T-helper 1 cell treated with Interleukin-12 subunit alpha and Interleukin-12 subunit beta and Interleukin-4 antibody, amounts not matched to agents 30 ng/mL and 1 ng/mL, for 36 hours (primary cell): ENCODE measurements at places on chromosomes 2 and 18. TPM values are rescaled to one million over a fixed set of nuclear protein-coding genes. Genes with fewer than 3 reads are reported as not detected.

The GPR35 gene
- total RNA-seq, result 13.5 and 16.6 TPM in 2 replicates

The MBD5 gene
- total RNA-seq, result 45.8 and 53.2 TPM in 2 replicates

The WDR54 gene
- total RNA-seq, result 57.2 and 60.2 TPM in 2 replicates

The PCARE gene
- total RNA-seq, result not detected in 2 replicates

The LIPG gene
- total RNA-seq, result not detected in 2 replicates

The PLB1 gene
- 0.78 and 0.98 TPM in 2 replicates for total RNA-seq

The IHH gene
- 0.17 TPM in 1 of 2 replicates, not detected in the other for total RNA-seq

The DNAJC5G gene
- total RNA-seq, result not detected in 2 replicates

The SPEG gene
- 0.05 and 0.39 TPM in 2 replicates for total RNA-seq
